ENCODE measurements at places on chromosomes 11 and 22. TPM values are rescaled to one million over a fixed set of nuclear protein-coding genes. Genes with fewer than 3 reads are reported as not detected.

The SMIM35 gene
- total RNA-seq, result not detected

The DCDC1 gene
- total RNA-seq, result not detected

The POU2AF3 gene
- 0.60 TPM for total RNA-seq

The NXPE1 gene
- total RNA-seq, result not detected

The SYCE3 gene
- total RNA-seq, result not detected

The IGF2 gene
- total RNA-seq, result 549 TPM

The TSKU gene
- total RNA-seq, result 46.2 TPM

Measured in pericardium fibroblast (primary cell).